ENCODE measurements at places on chromosomes 13 and 19.
A peak's percentile ranks its signal among the peaks of the same experiment; 100 is the strongest.

DNA sequence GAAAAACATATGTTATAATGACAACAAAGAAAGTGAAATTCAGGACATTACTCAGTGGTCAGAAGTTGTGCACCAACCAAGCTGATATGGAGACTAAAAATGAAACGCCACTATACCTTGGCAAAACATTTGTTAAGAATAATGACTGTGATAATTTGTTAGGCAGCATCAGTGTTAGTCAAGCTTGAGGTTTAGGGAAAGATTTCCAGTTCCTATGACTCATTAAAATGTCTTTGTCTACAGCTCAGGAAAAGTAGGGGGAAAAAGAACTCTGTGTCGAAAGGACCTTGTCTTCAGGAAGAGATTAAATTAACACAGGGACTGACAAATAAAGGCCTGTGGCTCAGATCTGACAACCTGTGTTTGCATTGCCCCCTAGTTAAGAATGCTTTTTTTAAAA lies 764.1 kb upstream of the SLITRK6 start:
- no peak for DNase-seq

GRCh38 chr19:996051-996838 lies 4.0 kb upstream of the GRIN3B start:
- peak; percentile 77 for DNase-seq

- DNase-seq, result no peak
Observed at GRCh38 chr13:46577696-46578589, 25.0 kb downstream of the LRCH1 start.

DNA sequence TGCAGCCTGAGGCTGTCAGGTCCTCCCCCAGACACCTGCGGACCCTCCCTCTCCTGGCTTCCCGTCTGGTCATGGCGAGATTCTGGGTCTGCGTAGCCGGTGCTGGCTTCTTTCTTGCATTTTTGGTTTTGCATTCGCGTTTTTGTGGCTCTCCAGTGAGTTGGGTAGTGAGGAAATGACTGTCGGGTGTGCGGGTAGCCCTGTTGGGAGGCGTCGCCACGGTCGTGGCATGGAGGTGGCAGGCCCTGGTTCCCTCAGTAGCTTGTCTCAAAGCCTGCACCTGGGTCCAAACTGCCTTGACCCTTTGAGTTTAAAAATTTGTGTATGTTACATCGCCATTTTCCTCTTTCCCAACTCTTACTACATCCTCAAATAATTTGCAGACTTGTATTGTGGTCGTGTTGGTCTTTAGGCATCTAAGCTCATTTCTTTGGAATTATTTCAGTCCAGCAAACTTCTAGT lies 344 bp downstream of the NHLRC3 start:
- DNase-seq, result no peak

DNA sequence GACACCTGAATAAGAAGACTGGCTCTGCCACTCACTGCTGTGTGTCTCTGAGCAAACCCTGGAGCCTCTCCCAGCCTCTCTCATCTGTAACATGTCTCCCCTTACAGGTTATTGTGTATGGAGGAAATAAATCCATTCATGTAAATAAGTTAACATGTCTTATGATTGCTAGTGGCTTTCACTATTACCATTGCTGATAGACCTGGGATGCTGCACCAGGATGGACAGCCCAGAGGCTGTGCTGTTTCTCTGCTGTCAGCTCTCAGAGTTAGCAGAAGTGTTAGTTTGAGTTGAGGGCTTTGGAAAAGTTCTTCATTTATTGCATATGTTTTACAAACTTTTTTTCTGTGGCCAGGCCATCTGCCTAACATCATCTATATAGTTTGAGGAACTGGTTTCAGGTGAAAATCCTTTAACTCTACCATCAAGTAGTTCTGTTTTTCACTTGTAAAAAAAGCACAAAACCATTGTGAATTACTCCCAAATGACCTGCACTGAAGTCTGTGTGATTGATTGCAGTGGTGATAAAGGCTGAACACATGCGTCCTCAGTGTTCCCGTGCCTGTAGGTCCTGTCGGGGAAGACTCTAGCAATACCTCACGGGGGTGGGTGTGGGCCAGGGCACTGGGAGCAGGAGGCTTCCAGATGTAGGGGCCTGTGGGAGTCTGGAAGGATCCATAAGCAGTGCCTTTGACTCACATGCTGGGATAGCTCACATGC lies 24.6 kb downstream of the MPHOSPH8 start:
- DNase-seq, result no peak

DNA sequence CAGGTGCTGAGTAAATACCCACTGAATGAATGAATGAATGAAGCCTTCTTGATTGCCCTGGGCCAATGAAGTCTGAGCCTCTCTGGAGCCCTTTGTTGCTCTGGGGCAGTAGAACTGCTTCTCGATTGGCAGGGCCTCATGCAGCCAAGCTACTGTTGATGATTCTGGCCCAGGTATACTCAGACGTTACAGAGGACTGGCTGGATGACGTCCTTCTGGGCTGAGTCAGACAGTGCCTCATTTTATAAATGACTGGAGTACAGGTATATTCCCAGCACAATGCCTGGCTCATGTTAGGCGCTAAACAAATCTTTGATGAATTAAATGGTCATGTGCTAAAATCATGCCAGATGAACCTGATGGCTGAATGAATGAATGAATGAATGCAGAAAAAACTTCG lies 243.8 kb upstream of the MAB21L1 start:
- DNase-seq, result no peak

GRCh38 chr13:109002934-109003333 lies 373.5 kb downstream of the MYO16 start:
- DNase-seq, result no peak

DNA sequence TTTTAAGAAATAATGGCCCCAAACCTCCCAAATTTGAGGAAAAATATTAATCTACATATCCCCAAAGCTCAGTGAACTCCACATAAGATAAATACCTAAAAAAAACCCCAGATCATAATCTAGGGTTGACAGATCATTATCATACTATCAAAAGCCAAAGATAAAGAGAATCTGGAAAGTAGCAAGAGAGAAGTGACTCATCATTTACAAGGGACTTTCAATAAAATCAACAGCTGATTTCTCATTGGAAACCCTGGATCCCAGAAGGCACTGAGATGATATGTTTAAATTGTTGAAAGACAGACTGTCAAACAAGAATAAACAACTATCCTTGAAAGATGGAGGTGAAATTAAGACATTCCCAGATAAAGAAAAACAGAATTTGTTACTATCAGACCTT lies 199.3 kb downstream of the KCNRG start:
- no peak for DNase-seq

DNA sequence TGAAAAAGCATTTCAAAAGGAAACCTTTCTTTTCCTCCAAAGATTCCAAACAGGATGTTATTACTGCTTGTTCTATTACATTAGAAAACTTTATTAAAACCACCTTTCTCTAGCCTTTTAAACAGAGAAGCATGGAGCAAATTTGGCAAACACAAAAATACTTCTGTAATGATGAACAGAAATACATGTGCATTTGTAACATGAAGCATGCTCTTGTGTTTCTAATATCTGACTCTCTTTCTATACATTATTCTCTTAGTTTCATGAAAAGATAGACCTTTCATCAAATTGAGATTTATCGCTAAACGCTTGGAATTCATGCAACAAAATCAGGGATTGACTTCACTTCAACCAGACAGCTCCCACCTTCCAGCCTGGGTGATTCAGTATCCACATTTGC lies 152.8 kb upstream of the IRS2 start:
- no peak for DNase-seq

DNA sequence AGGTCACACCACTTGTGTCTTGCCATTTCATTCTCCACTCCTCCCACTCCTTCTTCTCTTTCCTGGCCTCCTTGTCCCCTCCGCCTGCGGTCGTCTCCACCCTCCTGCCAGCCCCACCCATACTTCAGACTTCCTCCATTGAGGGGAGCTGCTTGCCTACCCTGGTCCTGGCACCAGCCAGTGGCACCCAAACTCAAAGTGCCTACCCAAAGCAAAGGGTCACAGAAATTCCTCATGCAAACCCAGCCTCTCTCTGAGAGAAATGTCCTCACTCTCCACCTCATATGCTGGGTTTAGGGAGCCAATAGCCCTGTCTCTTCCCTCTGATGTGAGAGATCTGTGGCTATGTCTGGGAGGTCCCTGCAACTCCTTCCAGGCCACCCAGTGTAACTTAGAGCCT lies 109.6 kb downstream of the TEX26 start:
- DNase-seq, result no peak

DNA sequence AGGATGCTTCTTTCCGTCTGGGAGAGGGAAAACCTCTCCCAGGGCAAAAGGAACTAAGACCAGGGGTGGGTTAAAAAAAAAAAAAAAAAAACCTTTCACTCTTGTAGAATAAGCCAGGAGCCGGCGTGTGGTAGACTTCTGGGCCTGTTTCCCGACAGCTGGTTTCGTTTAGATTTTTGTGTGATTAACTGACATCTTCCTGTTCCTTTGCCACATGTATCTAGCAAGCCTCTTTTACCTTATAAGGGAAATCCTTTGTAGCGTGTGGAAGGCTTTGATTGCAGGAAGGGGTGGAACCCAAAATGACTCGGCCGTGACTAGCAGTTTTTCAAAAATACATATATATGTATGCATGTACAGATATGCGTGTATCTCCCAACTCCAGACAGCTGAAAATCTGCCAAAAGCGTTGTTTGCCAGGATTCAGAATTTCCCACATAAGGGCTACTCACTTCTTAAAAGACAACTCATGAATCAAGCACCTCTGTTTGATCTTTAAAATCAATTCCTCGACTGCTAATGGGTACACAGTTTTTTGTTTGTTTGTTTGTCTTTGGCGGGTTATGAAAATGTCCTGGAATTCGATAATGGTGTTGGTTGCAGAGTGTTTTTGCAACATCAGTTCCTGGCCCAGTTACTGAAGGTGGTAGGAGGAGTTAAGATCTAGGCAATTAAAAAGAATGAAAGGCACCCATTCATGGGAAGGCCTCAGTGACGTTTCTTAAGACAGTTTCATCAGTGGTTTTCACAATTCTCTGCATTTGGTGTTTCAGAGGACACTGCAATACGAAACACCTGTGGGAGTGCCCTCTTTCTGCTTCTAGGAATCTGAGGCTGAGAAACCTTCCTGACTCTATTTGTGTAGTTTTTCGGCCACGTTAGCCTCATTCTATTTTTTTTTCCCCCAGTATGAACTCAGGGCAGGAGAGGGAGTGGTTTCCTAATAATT lies 2.7 kb downstream of the TPM4 start:
- DNase-seq, result no peak

DNA sequence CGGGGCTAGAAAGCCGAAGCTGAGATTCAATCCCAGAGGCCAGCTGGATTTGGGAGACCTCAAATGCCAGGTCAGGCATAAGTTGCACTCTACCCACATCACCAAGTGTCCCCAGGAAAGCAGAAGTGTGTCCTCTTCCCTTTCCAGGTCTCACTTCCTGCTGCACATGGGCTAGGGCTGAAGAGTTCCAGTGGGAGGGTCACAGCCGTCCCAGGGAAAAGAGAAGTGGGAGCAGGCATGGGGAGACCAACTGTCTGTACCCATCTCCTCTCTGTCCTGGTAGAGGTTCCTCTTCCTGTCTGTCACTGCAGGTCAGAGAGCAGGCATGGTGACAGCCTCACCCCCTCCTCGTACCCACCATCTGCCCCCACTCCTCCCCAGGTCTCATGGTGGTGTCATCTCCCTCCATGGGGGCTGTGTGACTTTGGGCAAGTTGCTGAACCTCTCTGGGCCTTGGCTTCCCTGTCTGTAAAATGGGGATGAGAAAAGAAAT lies 14.8 kb downstream of the AXL start:
- no peak for DNase-seq

DNA sequence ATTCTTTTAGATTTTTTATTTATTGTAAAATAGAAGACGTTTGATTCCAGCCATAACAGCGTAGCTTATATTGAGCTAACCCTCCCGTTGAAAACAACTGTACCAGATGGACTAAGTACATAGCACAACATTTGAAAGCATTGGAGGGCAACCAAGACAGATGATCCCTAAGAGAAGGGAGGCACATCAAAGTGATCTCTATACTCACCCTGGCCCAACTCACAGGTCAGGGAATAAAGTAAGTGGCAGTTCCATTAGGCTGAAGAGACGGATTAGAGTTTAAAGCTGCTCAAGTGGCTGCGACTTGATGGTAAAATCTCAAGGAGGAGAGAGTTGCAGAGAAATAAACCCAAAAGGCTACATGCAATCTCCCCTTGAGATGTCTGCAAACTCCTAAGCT lies 65.1 kb upstream of the ITM2B start:
- no peak for DNase-seq

DNA sequence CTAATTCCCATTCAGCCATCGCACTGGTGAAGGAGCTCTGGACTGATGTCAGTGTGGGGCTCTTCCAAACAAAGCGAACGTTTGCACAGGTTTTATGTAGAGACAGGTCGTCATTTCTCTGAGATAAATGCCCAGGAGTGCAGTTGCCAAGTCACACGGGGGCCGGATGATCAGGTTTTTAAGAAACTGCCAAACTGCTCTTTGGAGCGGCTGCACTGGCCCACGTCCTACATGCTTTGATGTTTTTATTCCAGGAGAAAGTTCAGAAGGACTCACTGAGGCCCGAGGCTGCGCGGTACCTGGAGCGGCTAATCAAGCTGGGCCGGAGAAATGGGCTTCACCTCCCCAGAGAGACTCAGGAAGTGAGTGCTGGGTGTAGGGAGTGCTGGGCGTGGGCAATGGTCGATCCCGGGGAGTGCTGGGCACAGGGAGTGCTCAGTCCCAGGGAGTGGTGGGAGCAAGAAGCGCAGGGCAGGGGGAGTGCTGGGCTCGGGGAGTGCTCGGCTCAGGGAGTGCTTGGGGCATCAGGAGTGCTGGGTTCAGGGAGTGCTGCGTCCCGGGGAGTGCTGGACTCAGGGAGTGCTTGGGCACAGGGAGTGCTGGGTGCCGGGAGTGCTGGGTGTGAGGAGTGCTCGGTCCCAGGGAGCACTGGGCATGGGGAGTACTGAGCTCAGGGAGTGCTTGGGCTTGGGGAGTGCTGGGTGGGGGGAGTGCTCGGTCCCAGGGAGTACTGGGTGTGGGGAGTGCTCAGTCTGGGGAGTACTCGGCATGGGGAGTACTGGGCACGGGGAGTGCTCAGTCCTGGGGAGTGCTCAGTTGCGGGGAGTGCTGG lies 10.7 kb downstream of the THOP1 start:
- no peak for DNase-seq

GRCh38 chr13:50645092-50645491 lies 198.4 kb downstream of the DLEU7 start:
- no peak for DNase-seq

DNA sequence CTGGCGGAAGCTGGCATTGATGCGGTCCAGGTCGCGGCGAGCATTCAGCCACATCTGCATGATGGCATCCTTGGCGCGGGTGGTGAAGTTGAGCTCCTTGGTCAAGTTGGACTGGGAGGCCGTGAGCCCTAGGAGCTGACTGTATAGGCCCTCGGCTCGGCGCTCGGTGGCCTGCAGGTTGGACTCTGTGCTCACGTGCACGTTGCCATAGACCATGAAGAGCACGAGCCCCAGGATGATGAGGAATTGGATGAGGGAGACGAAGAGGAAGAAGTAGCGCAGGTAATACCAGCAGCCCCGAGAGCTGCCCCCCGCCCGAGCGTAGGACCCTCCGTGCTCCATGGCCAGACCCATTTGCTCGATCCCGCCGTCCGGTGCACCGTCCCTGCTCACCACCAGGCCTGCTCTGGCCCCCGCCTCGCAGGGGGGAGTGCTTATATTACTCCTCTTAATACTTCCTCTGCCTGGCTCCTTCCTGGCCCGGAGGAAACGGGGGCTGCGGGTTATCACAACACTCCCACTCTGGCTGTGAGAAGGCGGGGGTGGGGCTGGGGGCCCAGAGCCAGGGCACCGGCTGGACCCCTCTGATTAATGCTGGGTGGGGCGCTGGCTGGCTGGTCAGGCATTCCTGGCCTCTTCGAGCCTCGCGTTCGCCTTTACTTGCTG lies at the start of gene PLVAP:
Gene PLVAP, minus strand, starts transcription at position 408 of the 666 bp plus-strand sequence. Its CDS starts 54 bp downstream, at position 354.
- no peak for DNase-seq

GRCh38 chr13:52787235-52787634 lies 47.6 kb upstream of the CNMD start:
- DNase-seq, result no peak

- no peak for DNase-seq
Observed at GRCh38 chr19:13856497-13856896, 20.4 kb upstream of the NANOS3 start.

Measured in NCI-H1105 (cell line).